HT-29 (cell line): ENCODE measurements at places on chromosomes 6 and 20.

DNA sequence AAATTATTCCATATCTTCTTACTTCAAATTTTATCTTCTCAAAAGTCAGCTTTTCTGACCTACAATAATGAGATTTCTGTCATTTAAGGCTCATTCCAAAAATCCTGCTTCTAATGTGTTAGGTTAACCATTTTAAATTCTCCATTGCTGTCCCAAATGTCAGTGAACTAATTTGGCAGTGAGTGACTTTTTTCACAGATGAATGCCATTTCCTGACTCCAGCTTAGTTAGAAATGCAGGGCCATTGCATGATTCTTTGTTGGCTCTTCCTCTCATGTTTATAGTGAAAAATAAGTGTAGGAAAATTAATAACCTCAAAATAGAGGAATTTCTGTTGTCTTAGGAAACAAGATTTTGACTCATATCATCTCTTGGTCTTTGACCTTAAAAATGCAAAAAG, 44.1 kb downstream of the VIP start:
- no peak for DNase-seq

DNA sequence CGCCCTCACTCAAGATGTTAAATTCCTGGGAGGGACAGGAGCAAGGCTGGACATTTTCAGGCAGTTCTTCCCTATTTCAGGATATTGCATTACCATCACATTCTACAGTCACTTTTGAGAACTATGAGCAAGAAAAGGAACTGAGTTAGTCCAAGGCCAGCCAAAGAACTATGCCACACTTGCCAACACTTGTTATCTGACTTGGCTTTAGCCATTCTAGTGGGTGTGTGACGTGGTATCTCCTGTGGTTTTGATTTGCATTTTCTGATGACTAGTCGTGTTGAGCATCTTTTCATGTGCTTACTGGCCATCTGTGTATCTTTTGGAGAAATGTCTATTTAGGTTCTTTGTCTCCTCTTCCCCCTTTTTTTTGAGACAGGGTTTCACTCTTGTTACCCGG, 12.0 kb downstream of the XRN2 start:
- no peak for DNase-seq

DNA sequence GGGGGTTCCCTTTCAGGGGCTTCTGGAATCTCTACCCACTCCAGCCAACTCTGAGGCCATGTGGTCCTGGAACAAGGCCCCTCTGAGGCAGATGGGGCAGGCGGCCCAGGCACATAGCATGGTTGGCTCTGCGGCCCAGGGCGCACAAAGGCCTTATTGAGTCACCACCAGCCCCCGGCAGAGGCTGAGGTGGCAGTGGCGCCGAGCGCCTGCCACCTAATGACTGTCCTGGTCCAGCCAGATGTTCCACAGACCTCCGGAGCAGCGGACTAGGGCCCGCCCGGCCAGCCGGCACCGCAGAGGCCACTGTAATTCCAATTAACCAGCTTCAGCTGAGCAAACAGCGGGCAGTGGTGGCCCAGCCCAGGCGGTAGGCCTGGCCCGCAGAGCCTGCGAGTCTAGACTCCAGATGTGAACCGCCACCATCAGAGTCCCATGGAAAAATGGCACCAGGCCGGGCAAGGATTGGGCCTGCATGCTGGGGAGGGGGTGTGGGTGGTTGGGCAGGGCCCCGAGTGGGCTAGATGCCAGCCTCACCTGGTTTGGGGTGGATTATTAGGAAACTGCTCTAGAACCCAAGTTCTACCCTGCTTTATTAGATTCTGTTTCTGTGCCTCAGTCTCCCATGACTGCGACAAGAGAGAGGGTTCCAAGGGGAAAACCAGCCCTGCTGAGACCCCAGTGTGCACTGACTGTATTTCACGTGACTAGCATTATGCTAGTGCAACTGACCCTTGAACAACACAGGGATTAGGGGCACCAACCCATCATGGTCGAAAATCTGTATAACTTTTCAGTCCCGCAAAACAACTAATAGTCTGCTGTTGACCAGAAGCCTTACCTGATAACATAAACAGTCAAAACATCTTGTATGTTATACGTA, 34.1 kb upstream of the ID1 start:
- no peak for DNase-seq

- DNase-seq, result peak; percentile 55
These were observed 526 bp downstream of the SOD2 start for GRCh38 chr6:159692303-159693127.

DNA sequence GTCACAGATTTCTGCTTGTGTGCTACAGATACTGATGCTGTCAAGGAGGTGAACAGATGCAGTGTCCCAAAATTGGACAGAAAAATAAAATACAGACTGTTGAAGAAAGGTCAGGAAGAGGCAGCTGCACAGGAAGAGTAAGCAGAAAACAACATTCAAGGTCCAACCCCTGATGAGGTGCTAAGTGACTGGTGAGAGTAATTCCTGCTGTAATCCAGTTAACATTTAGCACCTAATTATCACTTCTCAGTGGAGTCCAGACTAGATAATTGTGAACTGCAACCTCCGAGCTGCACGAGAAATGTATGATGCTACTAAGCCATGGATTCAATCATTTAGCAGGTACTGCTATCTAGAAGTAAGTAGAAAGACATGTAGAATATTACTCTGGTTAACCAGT, 36.3 kb upstream of the NRSN1 start:
- no peak for DNase-seq

GRCh38 chr6:15166121-15166520, 79.7 kb upstream of the JARID2 start:
- no peak for DNase-seq

DNA sequence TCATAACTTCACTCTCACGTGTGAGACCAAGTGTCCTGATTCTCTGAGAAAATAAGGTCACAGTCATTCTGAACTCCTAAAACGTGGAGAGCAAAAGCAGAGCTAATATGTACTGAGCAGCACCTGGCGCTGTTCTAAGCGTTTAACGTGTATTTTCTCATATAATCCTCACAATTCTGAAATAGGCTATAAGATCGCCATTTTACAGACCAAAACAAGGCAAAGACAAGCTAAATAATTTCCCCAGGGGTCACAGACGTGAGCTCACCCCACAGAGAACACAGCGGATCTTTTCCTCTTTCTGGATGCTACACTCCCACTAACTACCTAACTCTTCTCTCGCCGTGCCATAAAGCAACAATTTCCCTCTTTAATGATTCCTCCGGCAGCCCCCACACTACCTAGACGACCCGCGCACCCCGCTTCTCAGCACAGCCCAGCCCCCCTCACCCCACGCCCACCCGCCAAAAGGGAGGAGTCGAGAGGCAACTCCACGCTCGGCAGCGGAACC, 636 bp downstream of the SUPT3H start:
- DNase-seq, result peak; percentile 46
